ENCODE measurements at places on chromosomes 7 and 10. TPM values are rescaled to one million over a fixed set of nuclear protein-coding genes. Genes with fewer than 3 reads are reported as not detected.
A peak's percentile ranks its signal among the peaks of the same experiment; 100 is the strongest.

ADCYAP1R1 gene
- 1.8 TPM for total RNA-seq

SAP25 gene
- 6.4 TPM for total RNA-seq

RASSF4 gene
- total RNA-seq: 40.9 TPM

KAT6B gene
- total RNA-seq: 45.4 TPM

RELN gene
- 5.6 TPM for total RNA-seq

LRRTM3 gene
- total RNA-seq: not detected

FGFBP3 gene
- 0.81 TPM for total RNA-seq

SLC12A9 gene
- 39.2 TPM for total RNA-seq

NRG3 gene
- 2.3 TPM for total RNA-seq

FAM25A gene
- not detected for total RNA-seq

LCOR gene
- total RNA-seq: 39.5 TPM

DNA sequence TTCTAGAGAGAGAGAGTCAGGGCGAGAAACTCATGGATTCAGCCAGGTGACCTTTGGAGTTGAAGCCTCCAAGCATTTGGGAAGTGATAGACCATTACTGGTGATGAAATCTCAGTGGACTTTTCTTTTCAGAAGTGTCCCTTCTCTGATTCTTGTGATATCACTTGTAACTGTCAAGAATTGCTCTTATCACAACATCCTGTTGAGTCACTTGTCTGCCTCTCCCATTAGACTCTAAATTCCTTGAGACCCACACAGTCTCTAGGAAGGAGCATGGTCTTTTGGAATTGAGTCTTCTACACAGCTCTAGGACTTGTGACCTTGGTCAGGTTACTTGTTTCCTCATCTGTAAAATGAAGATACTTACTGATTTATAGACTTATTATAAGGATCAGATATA lies 81.0 kb downstream of the CFAP58 start:
- no peak for DNase-seq

- no peak for DNase-seq
These were observed 144.2 kb downstream of the CXCL12 start for GRCh38 chr10:44240584-44241205.

- DNase-seq: no peak
These were observed 37.7 kb upstream of the FAM3C start for GRCh38 chr7:121433775-121434174.

- DNase-seq: peak; percentile 67
These were observed 604 bp downstream of the MXI1 start for GRCh38 chr10:110207805-110208613.

DNA sequence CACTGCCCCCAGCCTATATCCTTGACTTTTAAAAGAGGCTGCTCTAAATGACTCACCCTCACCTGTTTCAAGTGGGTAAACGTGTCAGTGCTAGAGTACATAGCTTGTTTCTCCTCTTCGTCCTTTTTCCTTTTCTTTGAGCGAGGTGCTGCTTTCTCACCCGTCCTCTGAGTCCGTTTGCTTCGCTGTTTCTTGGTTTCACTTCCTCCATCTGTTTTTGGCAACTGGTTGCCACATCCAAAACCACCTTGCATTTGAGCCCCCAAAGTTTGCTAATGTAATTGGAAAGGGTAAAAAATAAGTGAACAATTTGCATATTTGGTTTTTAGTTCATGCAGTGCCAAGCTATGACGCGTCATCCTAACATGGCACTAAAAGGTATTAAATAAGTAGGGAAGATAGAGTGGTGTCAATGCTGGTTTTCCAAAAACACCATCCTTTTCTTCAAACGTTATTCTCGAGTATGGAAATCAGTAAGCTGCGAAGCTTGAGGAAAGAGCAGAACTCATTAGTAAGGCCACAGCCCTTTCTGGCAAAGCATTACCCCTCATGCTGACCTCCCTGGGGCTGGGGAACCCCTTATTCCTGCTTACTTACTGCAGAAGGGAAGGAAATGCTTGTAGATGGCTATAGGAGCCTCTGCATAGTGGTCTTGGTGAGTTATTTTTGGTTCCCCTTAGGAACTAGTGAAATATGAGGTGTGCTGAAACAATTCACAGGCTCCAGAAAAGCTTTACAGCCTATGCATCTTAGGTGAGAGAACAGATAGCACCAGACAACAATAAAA lies 133.5 kb downstream of the GALNT11 start:
- DNase-seq: no peak

- no peak for DNase-seq
These were observed 109.4 kb downstream of the ABLIM1 start for GRCh38 chr10:114548662-114549061.

GRCh38 chr7:42207420-42207819 lies 29.6 kb downstream of the GLI3 start:
- no peak for DNase-seq

- no peak for DNase-seq
These were observed 18.8 kb downstream of the DNAJC2 start for GRCh38 chr7:103325744-103326143.

GRCh38 chr7:22723181-22723601 lies 3.8 kb upstream of the IL6 start:
- peak; percentile 86 for DNase-seq

GRCh38 chr10:72270607-72271281 lies 3.0 kb upstream of the DDIT4 start:
- DNase-seq: no peak

GRCh38 chr7:102819151-102819550 lies 70.4 kb downstream of the FAM185A start:
- DNase-seq: no peak

DNA sequence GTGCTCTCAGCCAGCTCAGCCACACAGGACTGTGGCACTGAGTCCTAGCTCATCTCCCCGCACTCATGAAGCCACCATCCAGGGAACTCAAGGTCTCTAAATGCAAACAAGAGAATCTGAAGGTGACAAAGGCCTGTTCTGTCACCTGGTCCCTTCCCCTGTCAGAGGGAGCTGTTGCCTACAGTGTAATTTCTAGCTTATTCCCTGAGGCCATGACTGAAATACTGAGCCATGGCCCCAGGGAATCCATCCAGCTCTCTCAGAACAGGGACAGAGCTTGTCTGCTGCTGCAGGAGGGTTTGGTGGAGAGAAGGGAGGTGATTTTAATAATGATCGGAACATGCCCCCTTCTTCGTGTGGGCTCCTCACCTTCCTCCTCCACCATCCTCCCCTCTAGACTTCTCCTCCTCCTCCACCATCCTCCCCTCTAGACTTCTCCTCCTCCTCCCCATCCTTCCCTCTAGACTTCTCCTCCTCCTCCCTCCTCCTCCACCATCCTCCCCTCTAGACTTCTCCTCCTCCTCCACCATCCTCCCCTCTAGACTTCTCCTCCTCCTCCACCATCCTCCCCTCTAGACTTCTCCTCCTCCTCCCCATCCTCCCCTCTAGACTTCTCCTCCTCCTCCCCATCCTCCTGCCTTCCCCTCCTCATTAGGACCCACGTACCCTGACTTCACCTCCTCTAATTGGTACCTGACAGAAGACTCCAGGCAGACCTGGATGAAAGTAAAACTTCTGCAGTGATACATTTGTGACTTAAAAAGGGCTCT lies 338.0 kb upstream of the MKI67 start:
- peak; percentile 76 for DNase-seq

- DNase-seq: no peak
These were observed 54.4 kb upstream of the CCDC6 start for GRCh38 chr10:59960751-59961150.

- DNase-seq: no peak
These were observed 201.5 kb downstream of the LRMDA start for GRCh38 chr10:75632805-75633462.

DNA sequence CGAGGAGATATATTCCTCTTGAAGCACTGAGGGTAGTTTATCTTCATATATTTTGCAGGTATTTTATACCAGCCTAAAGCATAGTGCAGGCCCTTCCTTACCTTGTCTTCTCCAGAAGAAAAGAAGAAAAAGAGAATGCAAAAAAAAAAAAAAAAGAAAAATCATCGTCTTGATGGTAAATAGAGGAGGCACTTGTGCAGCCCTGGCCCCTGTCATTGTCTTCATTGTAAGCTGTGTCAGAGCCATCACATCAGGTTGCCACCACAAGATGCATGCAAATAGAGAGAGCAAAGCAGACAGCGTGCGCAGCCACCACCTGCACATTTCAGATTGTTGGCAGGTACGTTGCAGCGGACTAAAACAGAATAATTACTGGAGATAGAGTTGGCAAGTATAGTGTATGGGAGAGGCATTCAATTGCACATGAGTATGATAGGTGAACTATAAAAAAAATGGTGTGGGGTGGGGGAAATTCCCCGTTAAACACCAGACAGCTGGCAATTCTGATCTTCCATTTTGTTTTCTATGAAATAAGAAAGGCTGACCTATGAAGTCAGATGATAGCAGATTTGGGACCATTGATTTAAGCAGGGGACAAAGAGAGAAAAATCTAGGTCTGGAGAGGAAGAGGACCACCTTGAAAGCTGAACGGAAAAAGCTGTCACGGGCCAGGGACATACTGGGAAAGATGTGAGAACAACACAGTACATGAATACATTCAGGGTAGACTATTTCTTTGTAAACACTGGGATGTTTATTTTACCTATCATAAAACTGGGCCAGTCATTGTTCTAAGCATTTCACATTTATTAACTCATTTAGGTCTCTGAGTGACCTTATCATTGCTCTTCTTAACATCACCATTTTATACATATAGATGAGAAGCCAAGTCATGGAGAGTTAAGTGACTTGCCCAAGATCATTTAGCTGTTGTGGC lies 306.3 kb upstream of the SP8 start:
- no peak for DNase-seq

DNA sequence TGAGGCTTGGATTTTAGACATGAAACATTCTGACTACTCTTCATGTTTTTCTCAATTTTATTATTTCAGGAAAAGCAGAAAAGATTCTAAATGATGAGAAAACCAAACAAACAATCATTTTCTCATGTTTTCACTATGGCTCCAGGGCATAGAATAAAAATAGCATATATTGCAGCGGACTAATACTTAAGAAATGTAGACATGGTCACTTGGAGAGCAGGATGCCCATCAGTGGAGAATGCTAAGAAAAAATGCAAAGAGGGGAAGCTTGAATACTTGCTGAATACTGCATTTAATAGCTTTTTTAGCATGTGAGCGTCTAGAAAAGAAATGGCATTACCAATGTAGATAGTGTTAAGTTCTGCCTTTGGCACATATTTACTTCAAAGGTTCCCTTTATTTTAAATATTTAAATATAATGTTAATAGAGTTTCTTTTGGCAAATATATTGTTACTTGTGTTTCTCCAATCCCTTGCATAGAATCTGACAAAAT lies 107.9 kb downstream of the PPP1R17 start:
- no peak for DNase-seq

DNA sequence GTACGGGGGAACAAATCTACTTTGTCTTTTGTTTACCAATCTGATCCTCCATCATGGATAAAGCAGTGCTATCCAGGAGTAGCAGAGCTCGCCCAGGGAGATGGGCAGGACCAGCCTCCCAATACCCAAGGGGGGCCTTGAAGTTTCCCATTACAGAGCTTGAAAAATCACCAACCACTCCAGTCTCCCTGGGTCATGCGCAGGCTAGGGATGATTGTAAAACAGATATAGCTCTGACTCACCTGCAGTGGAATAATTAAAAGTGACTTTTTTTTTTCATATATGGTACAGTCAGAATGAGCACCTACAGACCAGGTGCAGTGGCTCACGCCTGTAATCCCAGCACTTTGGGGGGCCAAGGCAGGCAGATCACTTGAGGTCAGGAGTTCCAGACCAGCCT lies 204.6 kb upstream of the PLXNA4 start:
- no peak for DNase-seq

DNA sequence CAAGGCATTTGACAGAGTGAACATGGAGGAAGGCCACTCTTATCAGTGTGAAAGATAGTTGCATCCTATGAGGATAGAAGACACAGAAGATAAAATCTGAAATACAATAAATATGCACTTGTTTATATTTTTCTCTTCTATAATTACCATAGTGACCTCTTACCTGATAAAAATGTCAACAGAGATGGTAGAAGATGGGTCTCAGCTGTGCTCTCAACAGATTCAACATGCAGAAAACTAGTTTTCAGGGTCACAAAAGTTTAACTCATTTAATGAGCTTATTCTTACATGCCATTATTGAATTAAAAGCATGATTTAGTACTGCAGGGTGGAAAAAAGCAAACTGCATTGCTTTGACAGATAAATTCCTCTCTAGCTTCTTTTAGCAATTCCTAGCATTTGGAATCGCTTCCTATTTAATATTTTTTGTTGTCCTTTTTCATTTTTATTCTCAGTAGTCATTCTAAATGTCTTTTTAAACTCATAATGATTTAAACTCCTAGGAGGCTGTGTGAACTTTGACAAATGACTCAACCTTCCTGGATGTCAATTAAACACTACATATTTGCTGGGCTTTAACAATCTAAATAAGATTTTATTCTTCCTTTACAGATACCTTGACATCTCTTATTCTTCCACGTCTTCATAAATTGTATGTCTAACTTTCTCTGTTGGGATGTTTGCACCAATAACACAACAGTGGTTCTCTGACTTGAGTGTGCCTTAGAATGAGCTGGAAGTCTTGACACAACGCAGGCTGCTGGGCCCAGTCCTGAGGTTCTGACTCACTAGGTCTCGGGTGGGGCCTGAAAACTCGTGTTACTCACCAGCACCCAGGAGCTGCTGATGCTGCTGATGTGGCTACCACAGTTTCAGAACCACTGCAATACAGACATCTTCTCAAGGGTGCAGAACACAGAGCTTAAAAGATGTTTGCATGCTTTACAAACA lies 565.5 kb upstream of the IGFBP3 start:
- DNase-seq: no peak

All from upper lobe of right lung (tissue), 1 donor.